Bronchial epithelial cell (primary cell): ENCODE measurements at places on chromosomes 16 and 17.
A peak's percentile ranks its signal among the peaks of the same experiment; 100 is the strongest.

DNA sequence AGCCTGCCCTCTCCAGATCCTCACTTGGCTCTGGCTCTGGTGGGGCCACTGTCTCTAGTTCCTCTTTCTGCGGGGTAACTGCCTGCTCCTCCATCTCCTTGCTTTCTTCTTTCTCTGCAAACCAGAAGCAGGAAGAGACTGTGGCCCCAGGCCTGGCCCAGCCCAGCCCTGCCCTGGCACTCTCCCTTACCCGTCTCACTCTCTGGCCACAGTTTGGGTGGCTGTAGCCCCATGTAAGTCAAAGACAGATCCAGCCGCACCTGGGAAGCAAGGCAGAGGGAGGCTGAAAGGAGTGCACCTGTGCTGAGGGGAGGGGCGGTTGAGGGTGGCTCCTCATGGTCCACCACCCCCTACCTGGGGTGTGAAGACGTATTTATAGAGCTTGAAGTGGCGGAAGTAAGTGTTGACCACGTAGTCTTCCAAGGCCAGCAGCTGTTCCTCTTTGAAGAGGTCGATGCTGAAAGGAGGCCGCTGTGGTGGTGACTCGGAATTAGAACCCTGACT, 2.8 kb downstream of the CFAP119 start:
- DNase-seq: no peak

GRCh38 chr17:29855686-29856085, 74.3 kb downstream of the SSH2 start:
- DNase-seq: peak; percentile 62

GRCh38 chr17:49074851-49075540, 57.6 kb upstream of the B4GALNT2 start:
- DNase-seq: no peak

DNA sequence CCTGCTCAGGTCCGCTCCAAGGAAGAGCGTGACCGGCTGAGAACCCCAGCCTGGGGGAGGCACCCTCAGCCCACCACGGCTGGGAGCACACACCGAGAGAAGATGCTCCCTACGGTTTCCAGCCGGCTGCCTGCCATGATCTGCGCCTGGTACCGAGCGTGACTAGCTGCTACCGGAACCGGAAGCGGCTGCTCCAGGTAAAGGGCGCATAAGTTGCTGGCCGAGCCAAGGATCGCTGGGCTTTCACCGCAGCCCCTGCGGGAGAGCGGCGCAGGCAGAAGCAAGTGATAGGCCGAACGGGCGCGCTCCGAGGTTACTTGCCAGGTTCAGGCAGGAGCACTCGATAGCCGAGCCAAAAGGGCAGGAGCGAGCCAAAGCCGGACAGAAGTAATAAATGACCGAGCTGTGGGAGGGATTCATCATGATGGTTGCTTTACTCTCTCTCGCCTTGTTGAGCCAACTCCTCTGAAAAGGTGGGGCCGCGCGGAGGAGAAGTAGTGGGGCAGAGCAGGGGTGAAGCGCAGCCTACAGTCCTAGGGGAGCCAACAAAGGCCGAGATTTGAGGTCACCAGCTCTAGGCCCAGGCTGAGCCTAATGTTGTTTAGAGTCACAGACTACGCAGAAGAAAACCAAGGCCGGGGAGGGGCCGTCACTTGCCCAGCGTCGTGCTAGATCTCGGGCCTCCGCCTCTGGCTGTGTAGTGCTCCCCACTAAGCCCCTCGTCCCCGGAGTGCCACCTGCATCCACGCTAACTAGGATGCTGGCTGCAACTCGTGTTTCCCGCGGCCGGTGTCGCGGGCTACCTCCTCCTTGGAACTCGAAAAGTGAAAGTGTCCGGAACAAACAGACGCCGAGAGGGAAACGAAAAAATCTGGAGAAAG, at the start of gene MRPS23:
MRPS23 (minus strand) TSS at position 171 of the 881 bp plus-strand sequence; CDS start at position 137, 34 bp downstream.
- peak; percentile 96 for DNase-seq

DNA sequence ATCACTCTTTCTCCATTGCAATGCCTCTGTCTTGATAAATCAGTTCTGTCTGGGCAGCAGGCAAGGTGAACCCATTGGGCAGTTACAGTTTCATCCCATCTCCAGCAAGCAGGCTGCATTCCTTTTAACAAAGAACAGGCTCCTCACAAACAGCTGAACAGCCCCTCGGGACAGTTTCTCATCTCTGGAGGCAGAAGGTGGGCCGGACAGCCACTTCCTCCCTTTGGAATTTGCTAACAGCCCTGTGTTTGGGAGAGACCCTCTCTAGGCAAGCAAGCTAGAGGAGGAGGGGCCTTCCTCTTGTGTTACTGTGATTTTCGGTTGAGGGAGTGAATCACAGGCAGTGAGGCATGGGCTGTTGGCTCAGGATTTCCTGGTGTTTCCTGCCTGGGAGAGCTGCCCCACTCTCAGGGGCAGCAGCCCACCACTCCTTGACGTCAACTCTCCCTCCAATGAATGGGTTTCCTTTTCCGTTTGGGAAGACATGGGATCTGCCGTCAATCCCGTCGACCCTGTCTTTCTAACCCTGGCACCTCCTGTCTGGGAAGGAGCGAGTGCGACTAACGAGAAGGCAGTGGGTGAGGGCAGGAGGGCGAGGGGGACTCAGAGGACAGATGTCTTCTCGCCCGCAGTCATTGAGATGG, 3.7 kb upstream of the PGS1 start:
- peak; percentile 72 for DNase-seq

DNA sequence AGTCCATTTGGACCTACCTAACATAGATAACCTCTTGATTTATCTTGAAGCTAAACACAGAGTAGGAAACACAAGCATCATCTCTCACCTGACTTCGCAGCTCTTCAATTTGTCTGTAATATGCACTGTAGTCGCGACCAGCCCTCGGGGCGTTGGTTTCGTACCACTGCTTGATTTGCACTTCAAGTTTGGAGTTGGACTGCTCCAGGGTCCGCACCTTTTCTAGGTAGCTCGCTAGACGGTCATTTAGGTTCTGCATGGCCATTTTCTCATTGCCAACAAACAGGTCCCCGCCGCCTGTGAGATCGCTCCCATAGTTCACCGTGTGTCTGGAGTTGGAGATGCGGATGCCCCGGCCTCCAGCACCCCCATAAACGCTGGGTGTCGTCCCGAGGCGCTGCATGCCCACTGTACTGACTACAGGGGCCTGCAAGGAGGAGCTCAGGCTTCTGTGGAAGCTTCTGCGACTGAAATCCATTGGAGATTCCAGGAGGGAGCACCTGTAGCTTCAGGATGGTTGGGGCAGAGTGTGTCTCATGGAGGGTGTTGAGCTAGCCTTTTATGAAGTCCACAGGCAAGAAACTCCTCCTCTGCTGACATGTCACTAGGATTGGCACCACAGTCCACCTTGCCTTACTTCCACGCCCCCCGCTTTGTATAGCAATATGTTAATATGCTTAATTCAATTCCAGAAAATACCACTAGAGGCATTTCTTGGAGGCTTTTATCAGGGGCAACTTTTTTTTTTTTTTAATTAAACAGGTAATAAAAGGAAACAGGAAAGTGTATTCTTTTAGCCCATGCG, at the start of gene KRT20:
KRT20 (minus strand) TSS at position 535 of the 805 bp plus-strand sequence; CDS start at position 478, 57 bp downstream.
- DNase-seq: no peak
